ENCODE measurements at places on chromosomes 16 and 17.
A peak's percentile ranks its signal among the peaks of the same experiment; 100 is the strongest.

DNA sequence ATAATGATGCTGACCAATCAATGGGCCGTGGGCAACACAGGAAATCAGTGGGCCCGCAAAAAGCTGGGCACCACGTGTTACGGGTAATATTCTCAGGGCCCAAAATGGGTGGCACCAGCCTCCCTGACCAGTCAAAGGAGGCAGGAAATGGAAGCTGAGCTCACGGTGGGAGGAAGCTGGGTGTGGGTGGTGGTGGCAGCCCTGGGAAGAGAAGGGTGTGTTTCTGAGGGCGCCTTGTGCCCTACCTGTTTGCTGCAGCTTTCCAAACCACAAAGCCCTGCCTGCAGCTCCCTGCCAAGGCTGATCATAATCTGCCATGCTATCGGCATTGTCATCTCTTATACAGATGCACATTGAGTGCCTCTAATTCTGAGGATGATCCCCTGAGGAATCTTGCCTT, 457.9 kb downstream of the SLC39A11 start:
- DNase-seq, result no peak

GRCh38 chr17:46020023-46020761, 21.1 kb downstream of the STH start:
- DNase-seq, result peak; percentile 70

DNA sequence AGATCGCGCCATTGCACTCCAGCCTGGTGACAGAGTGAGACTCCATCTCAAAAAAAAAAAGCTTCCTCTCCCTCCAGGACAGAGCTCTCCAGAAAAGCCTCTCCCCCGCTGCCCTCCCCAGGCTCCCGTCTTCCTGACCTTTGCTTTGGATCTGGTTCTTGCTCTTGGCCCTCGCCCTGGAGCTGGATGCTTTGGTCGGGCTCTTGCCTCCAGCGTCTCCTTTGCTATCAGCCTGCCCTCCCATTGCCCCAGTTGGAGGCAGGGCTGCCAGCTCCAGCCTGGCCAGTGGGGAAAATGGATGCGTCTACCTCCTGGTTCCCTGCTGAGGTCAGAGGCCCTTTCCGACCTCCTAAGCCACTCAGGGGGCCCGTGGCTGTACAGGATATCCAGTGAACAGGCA, 35.9 kb downstream of the TRARG1 start:
- no peak for DNase-seq

DNA sequence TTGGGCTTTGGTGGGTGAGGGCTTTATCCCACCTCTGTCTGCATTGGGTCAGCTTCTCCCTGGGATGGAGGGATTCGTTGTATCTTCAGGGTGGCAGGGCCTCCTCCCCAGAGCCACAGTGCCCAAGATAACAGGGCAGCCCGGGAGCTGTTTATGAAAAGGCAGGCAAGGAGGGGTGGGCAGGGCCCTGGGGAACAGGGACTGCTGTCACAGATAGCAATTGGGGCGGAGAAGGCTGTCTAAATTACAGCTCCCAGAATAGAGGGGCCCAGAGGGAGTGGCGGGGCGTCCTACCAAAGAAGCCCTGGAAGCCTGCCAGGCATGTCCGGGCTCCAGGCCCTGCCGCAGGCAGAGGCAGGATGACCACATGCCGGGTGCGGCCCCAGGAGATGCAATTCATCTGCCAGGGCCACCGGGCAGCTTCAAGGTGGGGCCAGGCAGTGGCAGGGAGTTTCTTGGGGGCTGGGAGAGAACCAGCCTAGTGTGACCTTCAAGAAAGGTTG, 18.8 kb upstream of the PHOSPHO1 start:
- DNase-seq, result no peak

DNA sequence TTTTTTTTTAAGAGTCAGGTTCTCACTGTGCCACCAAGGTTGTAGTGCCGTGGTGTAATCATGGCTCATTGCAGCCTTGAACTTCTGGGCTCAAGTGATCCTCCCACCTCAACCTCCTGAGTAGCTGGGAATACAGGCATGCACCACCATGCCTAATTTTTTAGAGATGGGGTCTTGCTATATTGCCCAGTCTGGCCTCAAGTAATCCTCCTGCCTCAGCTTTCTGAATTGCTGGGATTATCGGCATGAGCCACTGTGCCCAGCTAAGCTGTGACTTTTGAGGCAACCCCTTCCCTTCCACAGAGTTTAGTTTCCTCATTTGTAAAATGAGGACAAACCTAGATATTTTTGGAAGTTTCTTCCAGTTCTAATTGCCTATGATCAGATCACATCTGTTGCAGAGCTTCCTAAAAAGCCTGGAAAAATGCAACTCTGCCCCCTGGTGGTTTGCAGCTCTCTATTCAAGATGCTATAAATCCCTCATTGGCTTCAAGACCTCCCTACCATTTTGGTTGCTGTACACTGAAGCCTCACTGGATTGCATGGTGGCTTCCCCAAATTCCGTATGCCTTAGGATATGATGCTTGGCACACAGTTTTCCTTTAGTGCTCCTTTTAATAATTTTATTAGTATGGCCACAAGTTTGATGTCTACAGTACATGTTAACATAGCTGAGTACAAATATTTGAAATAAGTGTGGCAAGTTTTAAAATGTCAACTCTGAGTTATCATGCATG, 19.3 kb downstream of the GDE1 start:
- DNase-seq, result peak; percentile 82

DNA sequence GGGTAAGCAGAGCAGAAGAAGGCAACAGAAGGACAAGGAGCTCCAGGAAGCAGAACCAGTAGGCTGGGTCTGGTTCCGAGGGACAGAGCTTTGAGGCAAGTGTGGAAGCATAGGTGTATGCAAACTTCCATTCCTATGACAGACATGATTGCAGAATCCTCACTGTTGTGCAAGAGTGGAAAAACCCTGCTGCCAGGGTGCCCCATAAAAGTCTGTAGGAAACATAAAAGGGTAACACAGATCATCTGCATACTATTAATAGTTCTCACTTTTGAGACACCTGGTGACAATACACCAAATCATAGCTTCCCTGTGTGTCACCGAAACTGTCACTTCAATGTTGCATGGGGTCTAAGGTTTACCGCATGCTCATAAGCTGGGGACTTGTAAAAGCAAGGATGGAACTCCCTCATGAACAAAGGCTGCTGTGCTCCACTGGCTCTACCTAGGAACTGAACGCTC, 39.7 kb downstream of the ARHGAP17 start:
- no peak for DNase-seq

GRCh38 chr16:49799172-49799571, 56.7 kb downstream of the ZNF423 start:
- DNase-seq, result no peak

DNA sequence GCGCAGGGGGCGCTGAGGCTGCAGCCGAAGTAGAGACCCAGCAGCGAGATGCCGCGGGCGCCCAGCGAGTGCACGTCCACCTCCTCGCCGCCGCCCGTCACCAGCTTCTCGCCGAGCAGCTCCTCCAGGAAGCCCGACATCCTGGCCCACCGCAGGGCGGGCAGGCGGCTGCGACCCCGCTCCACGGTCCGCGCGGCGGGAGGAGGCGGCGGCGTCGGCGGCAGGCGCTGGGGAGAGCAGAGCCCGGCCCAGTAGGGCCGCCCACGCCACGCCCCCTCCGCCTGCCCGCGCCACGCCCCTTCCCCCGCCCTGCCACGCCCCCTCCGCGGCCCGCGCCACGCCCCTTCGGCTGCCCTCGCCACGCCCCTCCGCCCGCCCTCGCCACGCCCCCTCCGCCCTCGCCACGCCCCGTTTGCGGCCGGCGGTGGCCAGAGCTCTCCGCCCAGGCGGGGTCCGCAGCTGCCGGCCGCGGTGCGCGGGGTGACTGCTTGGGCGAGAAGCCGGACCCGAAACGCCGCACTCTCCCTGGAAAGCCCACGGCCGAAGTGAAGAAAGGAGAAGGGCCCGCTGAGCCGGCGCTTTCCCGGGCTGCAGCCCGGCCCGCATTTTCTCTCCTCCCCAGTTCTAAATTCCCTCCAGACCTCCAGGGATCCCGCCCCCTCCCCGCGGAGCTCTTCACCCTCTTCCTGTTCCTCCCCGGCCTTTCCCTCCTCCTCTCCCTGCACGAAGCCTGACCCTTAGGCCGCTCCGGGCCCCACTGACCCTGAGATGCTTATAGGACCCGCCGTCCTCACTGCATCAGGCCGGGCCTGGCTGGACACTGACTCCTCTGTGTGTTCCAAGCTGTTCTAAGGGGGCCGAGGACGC, at the start of gene NXN:
Gene NXN (minus strand): TSS at position 238 of the 867 bp plus-strand sequence.
- peak; percentile 90 for DNase-seq

GRCh38 chr16:87391324-87391949, 699 bp upstream of the MAP1LC3B start:
- DNase-seq, result no peak

DNA sequence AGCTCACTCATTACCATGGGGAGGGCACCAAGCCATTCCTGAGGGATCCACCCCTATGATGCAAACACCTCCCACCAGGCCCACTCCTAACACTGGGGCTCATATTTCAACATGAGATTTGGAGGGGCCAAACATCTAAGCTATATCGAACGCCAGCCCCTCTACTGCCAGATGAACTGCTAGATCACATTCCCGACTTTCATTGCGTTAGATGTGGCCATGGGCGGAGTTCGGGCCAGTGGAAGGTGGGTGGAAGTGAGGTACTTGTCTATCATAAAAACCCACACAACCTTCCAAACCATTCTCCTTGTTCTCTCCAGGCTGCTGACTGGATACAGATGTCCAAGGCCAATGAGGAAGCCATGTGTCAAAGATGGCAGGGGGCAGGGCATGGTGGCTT, 27.0 kb upstream of the ANKRD40CL start:
- DNase-seq, result no peak

GRCh38 chr16:48053418-48053745, 102.4 kb downstream of the ABCC12 start:
- no peak for DNase-seq

DNA sequence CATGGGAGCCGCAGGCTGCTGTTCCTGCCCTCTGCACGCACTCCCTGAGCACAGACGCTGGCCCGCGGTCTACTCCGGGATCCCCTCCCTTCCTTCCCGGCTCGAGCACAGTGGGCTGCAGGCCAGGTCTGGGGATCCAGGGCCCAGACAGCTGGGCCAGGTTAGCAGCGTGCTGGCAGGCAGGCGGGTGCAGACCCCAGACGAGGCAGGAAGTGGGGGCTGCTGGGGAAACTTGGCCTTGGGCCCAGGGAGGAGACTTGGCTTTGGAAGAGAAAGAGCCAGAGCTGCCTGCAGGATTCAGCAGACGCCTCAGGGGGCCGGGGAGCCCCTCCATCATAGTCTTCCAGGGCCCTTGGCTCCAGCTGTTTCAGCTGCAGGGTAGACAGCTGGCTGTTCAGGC, 30.2 kb upstream of the ABCC3 start:
- no peak for DNase-seq

GRCh38 chr17:81829858-81830257, 3.2 kb downstream of the MCRIP1 start:
- DNase-seq, result no peak

DNA sequence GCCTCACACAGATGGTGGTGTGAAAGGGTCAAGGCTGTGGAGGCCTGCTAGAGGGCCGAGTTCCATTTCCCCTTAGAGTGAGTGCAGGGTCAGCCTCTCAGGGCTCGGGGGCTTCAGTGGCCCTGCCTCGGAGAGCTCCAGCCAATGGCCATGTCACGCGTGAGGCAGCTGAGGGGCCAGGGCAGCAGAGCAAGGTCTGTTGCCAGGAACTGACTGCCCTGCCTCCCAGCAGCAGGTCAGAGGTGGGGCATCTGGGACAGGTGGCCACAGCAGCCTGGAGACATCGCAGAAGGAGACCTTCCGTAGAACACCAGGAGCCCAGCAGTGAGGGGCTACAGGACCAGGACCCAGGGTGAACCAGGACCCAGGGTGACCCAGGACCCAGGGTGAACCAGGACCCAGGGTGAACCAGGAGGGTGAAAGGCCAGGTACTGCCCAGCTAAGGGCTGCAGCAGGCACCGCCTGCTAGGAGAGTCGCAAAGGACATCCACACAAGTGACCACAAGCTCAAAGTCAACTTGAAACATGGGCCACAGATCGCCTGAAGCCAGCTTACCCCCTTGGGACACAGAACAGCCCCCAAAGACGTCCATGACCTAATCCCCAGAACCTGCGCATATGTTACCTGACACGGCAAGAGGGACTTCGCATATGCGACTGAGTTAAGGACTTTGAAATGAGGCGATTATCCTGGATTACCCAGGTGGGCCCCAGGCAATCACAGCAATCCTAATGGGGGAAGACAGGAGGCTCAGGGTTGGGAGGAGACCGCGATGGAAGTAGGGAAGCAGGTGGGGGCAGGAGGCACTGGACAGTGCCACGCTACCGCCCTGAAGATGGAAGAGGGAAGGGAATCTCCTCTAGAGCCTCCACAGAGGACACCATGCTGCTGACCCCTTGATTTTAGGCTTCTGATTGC, 4.8 kb upstream of the MEAK7 start:
- DNase-seq, result no peak

- no peak for DNase-seq
These were observed 36.3 kb downstream of the DHRS7B start for GRCh38 chr17:21163101-21163500.

DNA sequence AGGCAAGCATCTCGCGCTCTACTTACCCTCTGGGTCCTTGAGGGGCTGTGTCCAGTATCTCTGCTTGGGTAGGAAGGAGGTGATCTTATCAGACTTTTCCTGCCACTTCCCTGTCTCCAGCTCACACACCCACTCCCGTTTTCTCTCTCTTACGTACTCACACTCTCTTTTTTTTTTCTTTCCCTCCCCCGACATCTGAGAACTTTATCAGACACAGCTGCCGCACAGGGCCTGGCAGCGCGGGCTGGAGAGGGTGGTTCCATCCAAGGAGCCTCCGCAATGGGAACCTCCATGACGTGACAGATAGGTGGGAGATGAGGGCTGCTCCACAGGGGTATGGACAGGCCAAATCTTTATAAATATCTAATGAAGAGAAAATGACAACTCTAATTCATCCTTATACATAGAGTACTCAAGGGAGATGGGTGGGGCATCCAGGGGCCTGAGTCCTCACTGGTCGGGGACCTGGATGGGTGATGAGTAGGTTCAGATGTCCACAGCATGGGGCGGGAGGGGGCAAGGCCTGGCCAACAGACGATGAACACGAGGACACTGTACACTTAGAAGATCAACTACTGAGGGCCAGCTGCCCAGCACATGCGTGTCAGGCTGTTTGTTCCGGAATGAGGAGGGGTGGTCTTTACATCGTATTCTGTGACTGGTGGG, 23.3 kb downstream of the MINK1 start:
- DNase-seq, result no peak

- DNase-seq, result no peak
These were observed 623 bp downstream of the CACNA1G start for GRCh38 chr17:50560931-50561745.

DNA sequence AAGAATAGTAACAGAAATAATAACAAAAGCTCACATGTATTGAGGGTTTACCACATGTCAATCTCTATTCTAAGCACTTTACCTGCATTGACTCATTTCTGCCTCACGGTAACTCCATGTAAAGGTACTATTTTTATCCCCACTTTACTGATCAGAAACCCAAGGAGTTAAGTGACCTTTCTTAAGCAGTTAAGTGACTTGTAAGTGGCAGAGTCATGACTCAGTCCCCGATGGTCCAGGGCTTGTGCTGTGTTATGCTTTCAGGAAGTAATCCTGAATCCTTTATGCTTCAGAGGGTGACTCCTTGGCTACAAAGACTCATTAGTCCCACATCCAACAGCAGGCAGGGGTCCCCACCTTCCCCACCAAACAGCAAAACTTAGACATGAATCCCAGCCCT, 66.5 kb downstream of the MRM1 start:
- DNase-seq, result no peak

- DNase-seq, result no peak
These were observed 84.2 kb downstream of the PITPNC1 start for GRCh38 chr17:67461228-67461780.
